NCI-H1092 treated with DMSO at 0.1 percent for 48 hours (cell line): ENCODE measurements at places on chromosomes 12 and 14.

DNA sequence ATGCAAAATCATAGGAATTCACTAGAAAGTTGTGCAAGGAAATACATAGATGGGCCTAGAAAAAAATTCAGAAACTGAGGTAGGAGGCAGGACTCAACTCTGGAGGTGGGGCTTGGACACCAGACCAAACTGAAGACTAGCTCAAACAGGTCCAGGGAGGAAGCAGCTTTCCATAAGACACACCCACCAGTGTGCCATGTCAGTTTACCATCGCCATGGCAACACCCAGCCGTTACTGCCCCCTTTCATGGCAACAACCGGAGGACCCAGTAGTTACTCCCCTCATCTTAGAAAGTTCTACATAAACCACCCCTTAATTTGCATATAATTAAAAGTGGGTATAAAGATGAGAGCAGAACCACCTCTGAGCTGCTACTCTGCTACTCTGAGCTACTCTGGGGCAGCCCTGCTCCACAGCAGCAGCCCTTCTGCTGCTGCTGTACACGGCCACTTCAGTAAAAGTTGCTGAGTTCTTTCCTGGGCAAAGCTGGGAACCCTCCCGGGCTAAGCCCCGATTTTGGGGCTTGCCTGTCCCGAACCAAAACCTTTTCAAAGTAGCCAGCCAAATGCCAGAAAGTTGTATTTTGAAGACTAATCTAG is 30.8 kb upstream of the NINJ2 start:
- no peak for DNase-seq

- no peak for DNase-seq
These were observed 41.9 kb downstream of the SPTLC2 start for GRCh38 chr14:77574446-77575115.

- DNase-seq: no peak
These were observed at the start of gene DIO2 for GRCh38 chr14:80211153-80212022. Gene DIO2 (minus strand): TSS chr14:80211504. CDS start chr14:80211472, 32 bp downstream.

- DNase-seq: no peak
These were observed 131.8 kb downstream of the ERC1 start for GRCh38 chr12:1122786-1123185.

- DNase-seq: no peak
These were observed 4.2 kb downstream of the RNASE9 start for GRCh38 chr14:20556500-20557211.

- no peak for DNase-seq
These were observed 18.0 kb upstream of the APPL2 start for GRCh38 chr12:105253866-105254513.

DNA sequence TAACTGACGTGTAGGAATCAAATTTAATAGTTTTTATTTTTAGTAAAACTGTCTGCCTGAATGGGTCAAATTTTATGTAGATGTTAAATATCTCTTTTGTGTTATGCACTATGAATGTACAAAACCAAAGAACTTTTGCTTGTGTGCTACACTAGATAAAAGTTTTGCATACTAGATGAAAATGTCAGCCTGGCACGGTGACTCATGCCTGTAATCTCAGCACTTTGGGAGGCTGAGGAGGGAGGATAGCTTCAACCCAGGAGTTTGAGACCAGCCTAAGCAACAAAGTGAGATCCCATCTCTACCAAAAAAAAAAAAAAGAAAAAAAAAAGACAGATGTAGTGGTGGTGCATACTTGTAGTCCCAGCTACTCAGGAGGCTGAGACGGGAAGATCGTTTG is 11.1 kb downstream of the AEBP2 start:
- DNase-seq: no peak

DNA sequence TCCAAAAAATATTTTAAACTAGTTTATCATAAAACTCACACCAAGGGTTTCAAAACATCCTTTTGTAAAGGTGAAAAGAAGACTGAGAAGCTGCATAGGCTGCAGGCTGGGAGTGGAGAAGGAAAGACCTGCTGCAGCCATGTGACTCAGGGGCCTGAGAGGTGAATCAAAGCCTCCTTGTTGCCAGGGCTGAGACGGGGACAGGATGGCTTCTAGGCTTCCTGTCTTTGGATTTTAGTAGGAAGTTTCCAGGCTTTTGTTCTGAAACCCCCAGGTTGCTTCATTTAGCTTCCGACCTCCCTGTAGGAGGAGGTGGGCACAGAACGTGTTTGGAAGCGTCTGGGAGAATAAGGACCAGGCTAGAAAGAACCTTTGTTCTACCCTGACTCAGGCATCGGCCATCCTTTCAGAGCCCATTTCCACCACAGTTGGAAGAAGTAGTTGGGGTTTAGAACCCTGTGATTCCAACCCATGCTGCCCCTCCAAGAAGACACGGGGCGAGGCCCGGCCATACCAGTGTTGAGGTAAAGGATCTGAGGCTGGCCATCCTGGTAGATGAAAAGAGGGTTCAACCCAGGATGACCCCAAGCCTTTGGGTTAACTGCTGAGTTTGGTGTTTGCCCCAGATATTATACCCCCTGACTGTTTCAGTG is 122.4 kb downstream of the SLC25A47 start:
- DNase-seq: no peak

GRCh38 chr12:128956755-128957154 is 103.5 kb downstream of the GLT1D1 start:
- DNase-seq: no peak

GRCh38 chr12:49548481-49548821 is 9.6 kb downstream of the KCNH3 start:
- DNase-seq: no peak

DNA sequence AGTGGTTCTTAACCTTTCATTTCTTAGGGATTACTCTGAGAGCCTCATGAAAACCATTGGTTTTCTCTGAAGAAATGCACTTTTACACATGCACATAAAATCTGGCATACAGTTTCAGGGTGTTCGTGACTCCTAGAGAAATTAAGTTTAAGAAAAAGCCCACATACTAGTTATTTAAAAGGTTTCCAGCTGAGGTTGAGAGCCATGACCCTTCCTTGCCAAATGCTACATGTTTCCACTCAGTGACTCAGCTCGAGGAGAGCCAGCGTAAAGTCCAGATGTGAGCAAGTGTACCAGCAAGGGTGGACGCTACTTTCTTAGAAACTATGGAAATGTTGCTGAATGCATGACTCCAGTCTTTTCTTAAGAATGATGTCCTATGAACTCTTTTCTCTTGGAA is 42.7 kb upstream of the FLRT2 start:
- no peak for DNase-seq

- DNase-seq: no peak
These were observed 13.4 kb downstream of the TNFAIP2 start for GRCh38 chr14:103136388-103137271.

DNA sequence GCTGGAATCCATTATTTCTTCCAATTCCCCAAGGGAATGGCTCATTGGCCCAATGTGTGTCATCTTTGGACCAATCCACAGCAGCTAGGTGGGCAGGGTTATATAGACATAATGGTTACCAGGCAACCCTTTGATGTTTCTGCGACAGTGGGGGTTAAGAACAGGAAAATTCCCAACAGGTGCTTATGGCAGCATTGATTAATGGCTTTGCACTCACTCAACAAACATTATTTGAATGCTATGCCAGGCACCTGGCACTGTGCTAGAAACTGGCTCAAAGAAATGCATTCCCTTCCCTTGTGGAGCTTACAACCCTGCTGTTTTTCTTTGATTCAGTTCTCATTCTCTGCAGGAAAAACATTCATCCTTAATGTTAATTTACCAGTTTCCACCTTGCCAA is 1221.0 kb downstream of the AACS start:
- peak; percentile 1 for DNase-seq

- no peak for DNase-seq
These were observed 413.4 kb upstream of the TBX3 start for GRCh38 chr12:115097416-115097815.

DNA sequence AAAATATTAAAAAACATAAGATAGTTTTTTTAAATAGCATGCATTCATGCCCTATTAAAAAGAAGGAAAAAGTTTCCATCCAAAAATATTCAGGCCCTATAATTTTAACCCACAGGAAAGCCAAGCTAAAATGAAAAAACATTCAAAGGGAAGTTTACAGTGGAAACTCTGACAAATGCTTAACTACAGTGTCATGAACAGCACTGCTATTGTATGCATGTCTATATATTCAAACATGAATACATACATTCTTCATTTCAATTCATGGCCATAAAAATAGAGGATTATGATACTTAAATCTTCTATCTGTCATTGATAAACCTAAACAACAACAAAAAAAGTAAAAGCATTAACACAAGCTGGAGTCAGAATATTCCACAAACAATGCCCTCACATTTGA is 67.4 kb downstream of the PPP2R5E start:
- no peak for DNase-seq

DNA sequence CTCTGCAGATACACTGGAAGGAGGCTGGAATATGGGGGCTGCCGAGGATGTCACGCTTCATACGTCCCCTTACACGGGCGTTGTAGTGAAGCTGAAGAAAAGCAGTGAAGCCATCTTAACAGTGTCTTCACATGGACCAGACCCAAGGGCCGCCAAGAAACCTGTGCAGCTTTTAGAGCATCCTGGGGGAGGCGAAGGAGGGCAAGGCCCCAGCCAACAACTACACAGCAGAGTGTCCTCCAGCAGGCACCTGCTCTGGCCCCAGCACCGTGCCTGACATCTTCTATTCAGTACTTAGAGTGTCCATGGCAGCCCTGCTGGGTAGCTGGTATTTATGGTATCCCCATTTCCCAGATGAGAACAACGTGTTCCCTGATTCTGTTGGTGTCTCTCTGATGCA is 48.9 kb upstream of the RIN3 start:
- no peak for DNase-seq

- DNase-seq: peak; percentile 63
These were observed 500 bp downstream of the GPR137C start for GRCh38 chr14:52553002-52553670.

DNA sequence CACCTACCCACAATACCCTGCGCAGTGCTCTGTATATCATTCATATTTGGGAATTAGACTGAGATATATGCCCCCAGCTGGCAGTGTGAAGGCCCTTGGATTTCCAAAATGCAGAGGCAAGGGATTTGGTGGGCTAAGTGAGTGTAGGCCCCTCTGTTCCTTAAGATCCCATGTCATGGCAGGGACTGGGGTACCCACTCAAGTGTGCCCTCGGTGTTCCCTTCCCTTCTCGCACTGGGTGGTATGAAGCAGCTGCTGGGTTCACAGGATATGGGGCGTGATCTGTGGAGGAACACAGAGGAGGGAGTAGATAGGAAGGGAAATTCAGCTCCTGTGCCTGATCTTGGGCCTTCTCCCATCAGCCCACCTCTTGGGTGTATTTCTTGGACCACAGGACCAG is 63.1 kb upstream of the VASH1 start:
- no peak for DNase-seq

GRCh38 chr12:4279198-4279690 is 5.7 kb downstream of the CCND2 start:
- no peak for DNase-seq

DNA sequence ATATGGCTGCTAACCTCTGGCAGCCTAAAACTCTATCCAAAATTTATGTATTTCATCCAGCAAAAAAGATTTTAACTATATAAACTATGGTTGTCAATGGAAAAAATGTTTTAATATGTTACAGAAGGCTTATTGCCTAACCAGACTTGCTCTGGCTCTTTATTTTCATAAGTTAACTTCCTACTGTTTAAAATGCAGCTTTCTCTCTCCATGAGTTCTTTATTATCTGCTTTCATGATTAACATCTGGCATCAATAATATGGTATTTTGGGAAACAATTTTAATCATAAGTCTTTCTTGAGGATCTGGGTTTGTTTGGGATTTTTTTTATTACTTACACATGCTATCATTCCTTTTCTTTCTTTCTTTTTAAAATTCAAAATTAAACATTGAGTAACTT is 20.5 kb downstream of the KERA start:
- no peak for DNase-seq

DNA sequence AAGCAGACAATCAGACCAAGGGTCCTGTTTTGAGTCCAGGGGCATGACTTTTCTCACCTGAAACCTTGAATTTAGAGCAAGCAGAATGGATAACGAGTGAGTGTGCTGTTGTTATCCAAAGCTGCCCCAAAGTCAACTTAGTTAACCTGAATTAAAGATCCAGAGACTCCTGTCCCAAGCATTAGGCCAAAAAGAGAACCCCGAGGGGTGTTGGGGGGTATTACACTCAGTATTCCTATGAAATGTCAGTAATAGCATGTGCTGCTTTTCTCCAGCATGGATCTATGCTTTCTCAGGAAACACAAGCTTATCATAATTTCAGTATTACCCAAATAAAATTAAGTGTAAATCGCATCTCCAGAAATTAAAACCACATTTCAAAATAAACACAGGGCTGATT is 19.0 kb downstream of the EIF4B start:
- DNase-seq: no peak

GRCh38 chr14:24339284-24340151 is at the start of gene RIPK3:
Gene RIPK3 (minus strand): TSS chr14:24339991. CDS start chr14:24339826, 165 bp downstream.
- DNase-seq: no peak

DNA sequence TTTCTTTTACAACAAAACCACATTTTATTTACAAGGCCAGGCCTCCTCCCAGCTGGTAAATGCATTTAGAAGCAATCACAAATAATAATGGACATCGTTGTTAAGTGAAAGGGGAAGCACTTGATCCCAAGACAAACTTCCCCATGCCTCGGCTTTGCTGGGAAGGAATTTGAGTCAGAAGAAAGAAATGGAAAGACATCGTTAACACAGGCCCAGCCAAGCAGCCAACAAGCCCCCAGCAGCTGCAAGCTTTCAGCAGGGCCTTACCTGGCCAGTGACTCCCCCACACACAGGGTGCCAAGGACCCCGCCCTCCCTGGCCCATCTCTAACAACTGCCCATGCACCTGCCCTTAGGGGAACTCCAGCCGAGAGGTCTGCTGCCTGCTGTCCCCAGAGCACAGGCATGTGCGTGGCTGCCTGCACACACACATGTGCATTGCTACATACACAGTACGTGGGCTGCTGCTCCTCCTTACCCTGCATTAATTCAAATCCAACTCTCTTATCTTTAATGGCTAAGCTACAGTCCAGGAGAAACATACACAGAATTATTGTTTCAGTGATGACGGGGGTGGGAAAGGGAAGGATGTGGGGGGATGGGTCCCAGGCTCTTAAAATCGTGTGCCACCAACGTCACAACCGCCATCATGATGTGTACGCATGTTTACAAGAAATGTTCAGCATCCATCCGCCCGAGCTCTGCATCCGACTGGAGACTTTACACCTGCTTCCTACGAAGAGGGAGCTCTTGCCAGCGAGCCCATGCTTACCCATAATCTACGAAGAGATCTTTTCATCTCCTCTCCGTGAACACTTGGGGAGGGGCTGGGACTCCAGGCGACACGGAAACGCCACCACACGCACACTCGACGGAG is 9.8 kb downstream of the BCL11B start:
- DNase-seq: no peak

- DNase-seq: no peak
These were observed 35.8 kb downstream of the IL31 start for GRCh38 chr12:122138181-122138580.
